GF-D8 (cell line): ENCODE measurements at places on chromosomes 5 and 9.

DNA sequence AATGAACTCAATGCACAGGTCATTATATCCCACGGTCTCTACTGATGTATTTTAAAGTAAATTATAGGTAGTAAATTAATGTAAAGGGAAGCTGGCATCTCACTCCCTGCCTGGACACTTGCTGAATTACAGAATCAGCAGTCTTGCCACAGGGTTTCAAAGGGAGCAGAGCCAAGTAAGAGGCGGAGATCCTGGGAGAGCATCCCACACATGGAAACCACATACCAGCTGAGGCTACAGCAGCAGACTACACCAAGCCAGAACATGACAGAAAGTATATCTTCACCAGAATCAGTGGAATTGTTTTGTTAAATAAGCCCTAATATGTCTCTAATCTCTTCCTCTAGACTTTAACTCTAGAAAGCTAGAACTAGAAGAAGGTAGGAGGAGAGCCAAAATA, 1689.2 kb upstream of the WWC1 start:
- DNase-seq = no peak

DNA sequence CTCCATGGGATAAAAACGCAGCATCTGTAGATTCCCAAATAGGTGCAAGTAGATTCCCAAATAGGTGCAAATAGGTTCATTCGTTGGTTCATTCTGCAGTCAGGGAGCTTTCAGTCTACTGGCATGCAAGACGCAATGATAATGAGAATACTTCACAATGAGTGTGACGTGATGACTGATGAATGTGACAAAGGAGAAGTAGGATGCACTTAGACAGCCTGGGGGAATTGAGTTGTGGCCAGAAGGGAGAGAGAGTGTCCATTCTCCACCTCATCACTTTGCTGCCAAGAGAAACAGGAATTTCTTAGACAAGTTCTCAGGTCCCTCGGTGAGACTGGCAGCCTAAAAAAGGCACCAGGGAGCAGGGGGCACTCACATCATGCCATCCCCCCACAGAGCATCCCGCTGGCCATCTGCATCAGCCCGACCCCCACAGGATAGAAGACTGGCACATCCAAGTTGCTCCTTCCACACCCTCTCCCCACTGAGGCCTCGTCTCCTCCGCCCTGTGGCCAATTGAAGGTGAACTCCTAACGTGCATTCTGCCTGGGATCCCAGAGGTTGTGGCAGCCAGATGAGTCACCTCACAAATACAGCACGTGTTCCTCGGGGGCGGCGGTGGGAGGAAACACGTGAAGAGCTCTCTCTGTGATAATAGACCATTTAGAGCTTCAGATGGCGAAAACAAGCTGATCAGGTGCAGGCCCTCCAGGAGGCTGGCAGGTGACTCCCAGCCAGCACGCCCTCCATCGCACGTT, 19.9 kb upstream of the KCNIP1 start:
- no peak for DNase-seq

- no peak for DNase-seq
These were observed 85.8 kb upstream of the IER5L start for GRCh38 chr9:129263836-129264235.

- DNase-seq = no peak
These were observed 608.4 kb downstream of the TLE1 start for GRCh38 chr9:81080900-81081299.

GRCh38 chr9:37198039-37198729, 77.8 kb downstream of the ZCCHC7 start:
- peak; percentile 60 for DNase-seq

GRCh38 chr5:136014049-136015002, 14.5 kb upstream of the TGFBI start:
- no peak for DNase-seq

DNA sequence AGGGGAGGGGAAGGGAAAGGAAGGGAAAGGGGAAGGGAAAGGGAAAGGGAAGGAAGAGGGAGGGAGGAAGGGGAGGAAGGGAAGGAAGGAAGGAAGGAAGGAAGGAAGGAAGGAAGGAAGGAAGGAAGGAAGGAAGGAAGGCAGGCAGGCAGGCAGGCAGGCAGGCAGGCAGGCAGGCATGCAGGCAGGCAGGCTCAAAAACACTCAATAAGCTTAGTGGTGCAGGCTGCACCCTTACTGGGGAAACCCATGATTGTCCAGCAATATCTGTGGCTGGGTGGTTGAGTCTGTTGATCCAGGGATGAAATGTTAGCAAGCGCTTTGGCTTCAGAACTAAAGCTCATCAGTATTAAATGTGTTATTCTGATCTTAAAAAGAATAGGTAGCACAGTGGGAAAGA, 145.6 kb downstream of the LPAR1 start:
- DNase-seq = no peak

DNA sequence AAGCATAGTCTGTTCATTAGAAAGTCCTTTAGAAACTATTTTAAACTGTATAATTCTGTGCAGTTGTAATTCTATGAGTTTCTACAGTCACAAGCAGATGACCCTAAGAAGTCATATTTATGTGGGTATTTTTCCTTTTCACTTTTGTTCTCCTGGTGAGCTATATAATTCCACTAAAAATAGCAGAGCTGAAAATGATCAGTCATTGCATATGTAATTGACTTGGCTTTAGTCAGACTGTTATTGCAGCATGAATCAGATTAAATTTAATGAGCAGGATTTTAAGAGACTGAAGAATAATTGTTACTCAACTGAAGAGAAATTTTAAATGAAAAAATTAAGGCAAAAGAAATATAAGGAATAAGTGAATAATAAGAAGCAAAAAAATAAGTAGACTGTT, 108.5 kb downstream of the MTREX start:
- no peak for DNase-seq

DNA sequence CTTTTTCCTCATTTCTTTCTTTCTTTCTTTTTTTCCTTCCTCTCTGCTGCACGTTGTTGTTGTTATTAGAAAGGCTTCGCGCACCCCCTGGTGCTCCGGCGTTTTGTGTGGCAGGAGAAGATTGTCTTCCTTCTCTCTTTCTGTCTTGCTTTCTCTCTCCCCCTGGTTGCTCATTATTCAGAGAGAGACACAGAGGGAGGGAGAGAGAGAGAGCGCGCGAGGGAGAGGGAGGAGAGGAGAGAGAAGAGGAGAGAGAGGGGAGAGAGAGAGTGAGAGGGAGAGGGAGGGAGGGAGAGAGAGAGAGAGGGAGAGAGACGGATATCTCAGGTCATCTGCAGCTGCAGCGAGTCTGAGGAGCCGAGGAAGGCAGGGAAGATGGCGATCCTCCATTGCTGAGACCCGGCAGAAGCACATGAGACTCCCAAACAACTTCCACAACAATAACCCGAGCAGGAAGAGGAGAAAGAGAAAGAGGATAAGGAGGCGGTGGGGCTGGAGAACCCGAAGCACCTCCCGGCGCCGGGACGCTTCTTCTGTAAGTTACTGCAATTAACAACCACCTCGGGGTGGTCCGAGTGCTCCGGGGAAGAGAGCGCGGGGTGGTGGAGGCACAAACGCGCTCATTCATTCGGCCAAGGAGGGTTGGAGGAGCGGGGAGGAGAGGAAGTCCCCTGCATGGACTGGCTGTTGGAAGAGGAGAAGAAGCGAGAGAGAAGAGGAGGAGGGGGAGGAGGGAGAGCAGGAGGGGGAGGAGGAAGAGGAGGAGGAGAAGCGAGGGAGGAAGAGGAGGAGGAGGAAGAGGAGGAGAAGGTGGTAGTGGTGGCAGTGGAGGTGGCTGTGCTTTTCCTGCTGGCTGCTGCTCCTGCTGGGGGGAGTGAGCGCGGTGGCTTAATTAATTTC, at the start of gene ZNF462:
Gene ZNF462 (plus strand): TSS at position 346 of the 900 bp plus-strand sequence. CDS start 60,218 bp downstream, outside the sequence.
- no peak for DNase-seq
